ENCODE measurements at places on chromosomes 5 and 9. TPM values are rescaled to one million over a fixed set of nuclear protein-coding genes. Genes with fewer than 3 reads are reported as not detected.

Gene C5orf58
- total RNA-seq, result not detected

Gene VLDLR
- total RNA-seq, result 15.5 TPM

Gene RAI14
- total RNA-seq, result 57.3 TPM

Gene BAAT
- total RNA-seq, result not detected

Gene CDX1
- not detected for total RNA-seq

Gene PCDHGC5
- 1.5 TPM for total RNA-seq

Gene NUTM2G
- total RNA-seq, result not detected

Gene IL5
- total RNA-seq, result not detected

Gene PCDHGA12
- 7.6 TPM for total RNA-seq

Gene GLDC
- total RNA-seq, result 0.17 TPM

Gene ZDHHC11B
- 7.9 TPM for total RNA-seq

Gene HTR1A
- total RNA-seq, result not detected

Gene CRHBP
- not detected for total RNA-seq

Gene SPINK7
- total RNA-seq, result not detected

Gene APBA1
- 9.7 TPM for total RNA-seq

Gene PRDM9
- not detected for total RNA-seq

GRCh38 chr5:173507171-173507570 lies 109.3 kb downstream of the BOD1 start:
- DNase-seq, result peak; percentile 77
- no peak overlapping the region for H3K27ac ChIP-seq
- H3K36me3 ChIP-seq, result no peaks in the 10 kb centered on the region

GRCh38 chr9:74951725-74952151 lies 974 bp downstream of the C9orf40 start:
- peak overlapping the region; percentile 95 for H3K4me3 ChIP-seq
- H3K4me1 ChIP-seq, result peaks cover 3% of the 10 kb centered on the region
- H3K36me3 ChIP-seq, result no peaks in the 10 kb centered on the region
- H3K27me3 ChIP-seq, result no peaks in the 10 kb centered on the region
- DNase-seq, result peak; percentile 92

- no peaks in the 10 kb centered on the region for H3K4me1 ChIP-seq
- H3K27me3 ChIP-seq, result peaks cover 5% of the 10 kb centered on the region
- H3K4me3 ChIP-seq, result no peak overlapping the region
- no peak overlapping the region for H3K27ac ChIP-seq
- no peak for DNase-seq
- no peaks in the 10 kb centered on the region for H3K36me3 ChIP-seq
These were observed 97.4 kb upstream of the MAST4 start for GRCh38 chr5:66498791-66499207.

DNA sequence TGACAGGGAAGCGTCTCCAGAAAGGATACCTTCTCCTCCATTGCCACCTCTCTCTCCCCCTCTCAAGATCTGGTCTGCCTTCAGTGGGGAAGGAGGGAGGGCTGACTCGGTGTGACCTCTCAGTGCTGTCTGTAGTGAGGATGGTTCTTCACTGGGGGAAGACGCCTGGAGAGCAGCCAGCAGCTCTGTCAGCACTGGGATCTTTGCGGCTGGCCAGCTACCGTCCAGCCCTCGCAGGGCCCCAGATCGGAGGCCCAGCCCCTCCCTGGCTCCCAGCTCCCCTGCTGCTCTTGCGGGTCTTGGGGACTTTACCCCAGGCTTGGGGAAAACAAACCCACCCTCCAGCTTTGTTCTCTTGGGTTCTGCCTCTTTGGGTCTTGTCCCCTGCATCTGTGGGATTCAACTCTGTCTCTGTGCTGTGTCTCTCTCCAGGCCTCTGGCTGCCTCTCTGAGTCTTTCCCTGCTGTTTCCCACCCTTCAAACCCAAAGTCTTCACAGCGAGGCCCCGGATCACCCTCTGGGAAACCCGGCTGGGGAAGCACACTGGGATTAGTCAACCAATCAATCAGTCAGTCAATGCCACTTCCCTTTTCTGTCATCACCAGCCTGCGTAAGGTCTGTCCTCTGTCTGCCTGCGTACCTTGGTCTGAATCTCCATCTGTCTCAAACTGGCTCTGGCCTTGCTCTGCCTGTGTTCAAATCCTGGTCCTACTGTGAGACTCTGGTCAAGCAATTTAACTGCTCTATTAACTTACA lies 23.0 kb downstream of the FGF18 start:
- H3K4me3 ChIP-seq, result no peak overlapping the region
- no peak overlapping the region for H3K27ac ChIP-seq
- no peak for DNase-seq
- no peaks in the 10 kb centered on the region for H3K36me3 ChIP-seq
- no peaks in the 10 kb centered on the region for H3K27me3 ChIP-seq

DNA sequence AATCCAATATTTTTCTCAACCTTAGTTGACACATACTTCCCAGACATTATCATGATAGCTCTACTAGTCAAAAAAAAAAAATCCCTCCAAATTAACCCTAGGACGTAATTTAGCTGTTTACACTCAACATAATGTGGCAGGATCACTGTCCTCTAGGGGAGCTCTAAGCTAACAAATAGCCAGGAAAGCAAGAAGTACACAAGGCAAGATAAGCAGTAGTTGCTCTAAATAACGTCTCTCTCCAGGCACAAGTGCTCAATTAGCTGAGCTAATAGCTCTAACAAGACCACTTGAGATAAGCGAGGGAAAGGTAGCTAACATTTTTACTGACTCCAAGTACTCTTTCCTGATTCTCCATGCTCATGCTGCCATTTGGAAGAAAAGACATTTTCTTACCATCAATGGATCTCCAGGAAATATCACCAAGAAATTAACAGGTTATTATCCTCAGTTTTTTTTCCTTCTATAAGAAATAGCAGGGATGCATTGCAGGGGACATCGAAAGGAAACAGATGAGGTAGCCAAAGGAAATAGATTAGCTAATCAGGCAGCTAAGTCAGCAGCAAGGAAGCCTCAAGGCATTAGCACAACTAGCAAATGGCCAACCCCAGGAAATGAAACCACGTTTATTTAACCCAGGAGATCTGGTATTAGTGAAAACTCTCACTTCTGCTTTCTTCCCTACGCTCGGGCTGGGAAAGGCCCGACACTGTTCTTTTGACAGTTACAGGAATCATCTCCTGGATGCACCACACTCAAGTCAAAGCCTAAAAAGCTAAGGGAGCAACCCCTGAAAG lies 614.1 kb downstream of the PTPRD start:
- no peaks in the 10 kb centered on the region for H3K36me3 ChIP-seq
- DNase-seq, result no peak
- no peaks in the 10 kb centered on the region for H3K27me3 ChIP-seq
- no peak overlapping the region for H3K27ac ChIP-seq
- no peaks in the 10 kb centered on the region for H3K4me1 ChIP-seq

DNA sequence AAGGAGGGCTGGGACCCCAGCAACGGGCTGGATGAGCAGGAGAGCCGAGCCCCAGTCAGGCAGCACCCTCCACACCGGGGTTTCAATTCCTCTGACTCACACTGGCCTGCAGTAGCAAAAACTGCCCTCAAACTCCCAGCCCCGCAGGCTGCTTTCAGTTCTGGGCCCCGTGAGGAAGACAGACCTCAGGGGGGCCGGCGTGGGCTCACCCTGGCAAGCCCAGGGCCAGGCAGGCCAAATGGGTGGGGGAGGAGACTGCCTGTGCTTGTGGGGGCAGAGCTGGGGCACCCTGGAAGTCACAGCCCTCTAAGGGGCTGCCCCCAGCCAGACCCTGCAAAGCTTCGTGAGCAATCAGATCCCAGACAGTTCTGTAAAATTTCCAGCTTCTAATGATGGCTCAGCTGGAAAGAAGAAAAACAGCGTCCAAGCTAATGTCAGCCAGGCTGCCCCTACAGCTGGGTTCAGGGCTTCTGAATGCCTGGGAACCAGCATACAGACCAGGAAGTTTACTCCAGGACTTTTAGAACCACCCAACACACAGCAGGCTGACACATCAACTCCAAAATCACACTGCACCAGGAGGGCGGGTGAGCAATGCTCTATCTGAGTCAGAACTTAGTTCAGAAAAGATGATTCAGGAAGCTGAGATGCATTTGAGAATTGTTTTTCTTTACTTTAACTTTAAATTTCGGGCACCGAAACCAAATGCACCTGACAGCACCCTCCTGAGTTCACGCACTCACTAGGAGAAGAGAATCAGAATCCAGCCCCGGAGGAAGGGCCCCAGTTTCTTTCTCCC lies 34.7 kb downstream of the LPCAT1 start:
- no peak overlapping the region for H3K4me3 ChIP-seq
- no peak for DNase-seq
- H3K27me3 ChIP-seq, result no peaks in the 10 kb centered on the region
- peaks cover 8% of the 10 kb centered on the region for H3K4me1 ChIP-seq
- no peak overlapping the region for H3K27ac ChIP-seq
- H3K36me3 ChIP-seq, result peaks cover 90% of the 10 kb centered on the region

DNA sequence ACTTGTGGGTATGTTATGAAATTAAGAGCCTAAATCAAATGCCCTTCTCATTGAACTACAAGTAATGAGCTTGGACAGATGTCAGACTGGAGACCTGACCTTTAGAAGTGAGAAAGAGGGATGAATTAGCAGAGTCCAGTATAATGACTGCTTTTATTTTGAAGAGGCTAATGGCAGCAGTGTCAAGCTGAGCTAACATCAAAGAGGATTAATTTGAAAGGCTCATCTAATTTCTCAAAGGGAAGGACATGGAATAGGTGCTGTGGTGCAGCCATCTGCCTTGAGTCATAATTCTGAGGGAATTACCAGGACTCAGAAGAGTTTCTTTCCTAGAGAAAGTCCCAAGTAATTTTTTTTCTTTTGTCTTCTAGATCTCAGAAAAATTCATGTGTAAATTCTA lies 57.6 kb downstream of the FAM81B start:
- no peak for DNase-seq
- no peaks in the 10 kb centered on the region for H3K4me1 ChIP-seq
- no peak overlapping the region for H3K4me3 ChIP-seq
- H3K36me3 ChIP-seq, result no peaks in the 10 kb centered on the region

DNA sequence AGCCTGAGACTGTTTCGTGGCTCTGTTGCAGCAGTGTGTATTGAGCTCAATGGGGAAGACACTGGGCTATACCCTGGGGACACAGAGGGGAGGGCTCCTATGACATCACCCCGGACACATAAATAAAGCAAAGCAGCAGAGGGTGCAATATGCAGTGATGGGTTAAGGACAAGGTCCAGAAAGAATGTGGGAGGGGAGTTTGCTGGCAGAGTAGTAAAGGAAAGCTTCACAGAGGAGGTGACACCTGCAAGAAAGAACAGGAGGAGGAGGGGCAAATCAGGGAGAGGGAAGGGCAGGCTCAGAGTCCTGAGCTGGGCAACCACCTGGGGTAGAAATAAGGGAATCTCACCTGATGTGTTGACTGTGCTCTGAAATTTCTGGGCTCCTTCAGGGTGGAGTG lies 35.3 kb upstream of the CDKN2AIPNL start:
- no peaks in the 10 kb centered on the region for H3K36me3 ChIP-seq
- peaks cover 7% of the 10 kb centered on the region for H3K4me1 ChIP-seq
- no peak overlapping the region for H3K27ac ChIP-seq
- H3K27me3 ChIP-seq, result no peaks in the 10 kb centered on the region
- H3K4me3 ChIP-seq, result no peak overlapping the region

DNA sequence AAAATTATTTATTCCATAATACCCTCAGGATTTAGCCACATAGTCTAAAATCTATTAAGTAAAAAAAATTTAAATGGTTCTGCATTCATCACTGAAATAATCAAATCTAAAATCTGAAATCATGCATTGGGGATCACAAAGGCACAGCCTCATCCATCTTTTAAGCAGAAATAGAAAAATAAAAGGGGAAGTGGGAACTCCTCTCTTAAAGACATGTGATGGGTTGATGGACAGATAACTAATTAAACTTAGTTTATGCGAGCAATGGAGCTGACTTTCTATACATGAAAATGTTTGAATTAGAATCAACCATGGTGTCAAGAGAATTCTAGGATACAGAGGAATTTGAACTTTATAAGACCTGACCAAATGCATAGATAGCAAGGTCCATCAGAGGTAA lies 170.5 kb downstream of the GABRB2 start:
- DNase-seq, result no peak
- no peak overlapping the region for H3K4me3 ChIP-seq
- H3K27me3 ChIP-seq, result no peaks in the 10 kb centered on the region
- no peak overlapping the region for H3K27ac ChIP-seq
- peaks cover 4% of the 10 kb centered on the region for H3K4me1 ChIP-seq
- no peaks in the 10 kb centered on the region for H3K36me3 ChIP-seq

DNA sequence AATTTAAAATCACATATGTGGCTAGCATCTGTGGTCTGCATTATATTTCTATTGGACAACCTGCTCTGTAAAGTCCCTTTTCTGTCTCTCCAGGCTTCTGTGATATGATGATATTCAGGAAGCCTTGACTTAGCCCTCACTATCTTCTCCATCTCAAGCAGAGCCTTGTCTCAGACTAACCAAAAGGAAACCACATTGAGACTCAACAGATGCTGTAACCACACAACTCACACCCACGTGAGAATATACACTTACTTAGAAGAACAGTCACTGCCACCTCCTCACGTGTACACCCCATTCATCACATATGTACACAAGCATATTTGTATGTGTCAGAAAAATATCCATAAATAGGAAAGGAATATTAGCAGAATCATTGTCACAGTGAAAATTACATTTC lies 33.6 kb downstream of the HTR4 start:
- H3K27me3 ChIP-seq, result no peaks in the 10 kb centered on the region
- no peak overlapping the region for H3K4me3 ChIP-seq
- no peaks in the 10 kb centered on the region for H3K36me3 ChIP-seq
- no peak overlapping the region for H3K27ac ChIP-seq

DNA sequence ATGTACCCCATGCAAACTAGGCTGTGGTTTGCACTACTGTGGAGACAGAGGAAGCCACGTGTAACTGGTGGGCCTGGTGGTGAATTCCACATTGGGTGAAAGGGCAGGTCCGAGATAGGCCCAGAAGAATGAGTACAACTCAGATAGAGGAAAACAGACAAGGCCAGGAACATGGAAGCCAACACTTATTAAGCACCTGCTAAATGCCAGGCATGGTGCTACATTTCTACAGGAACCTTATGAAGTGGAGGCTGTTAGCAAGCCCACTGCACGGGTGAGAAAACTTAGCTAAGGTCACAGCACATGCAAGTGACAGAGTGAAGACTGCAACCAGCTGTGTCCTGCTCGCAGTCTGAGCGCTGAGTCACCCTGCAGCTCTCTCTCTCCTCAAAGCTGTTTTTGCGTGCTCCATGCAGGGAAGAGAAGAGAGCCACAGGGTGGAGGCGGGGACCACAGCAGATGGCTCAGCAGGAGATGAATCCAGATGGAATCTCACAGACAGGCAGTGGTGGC lies 65.5 kb upstream of the SPTLC1 start:
- H3K27me3 ChIP-seq, result no peaks in the 10 kb centered on the region
- H3K4me1 ChIP-seq, result no peaks in the 10 kb centered on the region

GRCh38 chr5:172414531-172415361 lies 39.6 kb downstream of the SH3PXD2B start:
- no peak overlapping the region for H3K4me3 ChIP-seq
- no peak for DNase-seq
- no peaks in the 10 kb centered on the region for H3K27me3 ChIP-seq

GRCh38 chr9:122923947-122924346 lies 7.4 kb downstream of the ZBTB26 start:
- H3K27me3 ChIP-seq, result no peaks in the 10 kb centered on the region
- no peak for DNase-seq
- H3K4me3 ChIP-seq, result no peak overlapping the region

GRCh38 chr5:522899-523440 lies 1.3 kb downstream of the SLC9A3 start:
- no peak overlapping the region for H3K4me3 ChIP-seq
- H3K27me3 ChIP-seq, result peaks cover 40% of the 10 kb centered on the region
- H3K4me1 ChIP-seq, result peaks cover 25% of the 10 kb centered on the region

- H3K27me3 ChIP-seq, result no peaks in the 10 kb centered on the region
- no peak for DNase-seq
- H3K4me3 ChIP-seq, result no peak overlapping the region
- no peaks in the 10 kb centered on the region for H3K36me3 ChIP-seq
These were observed 11.8 kb upstream of the JAK2 start for GRCh38 chr9:4973246-4973645.
